ENCODE measurements at places on chromosomes 1 and 21.

DNA sequence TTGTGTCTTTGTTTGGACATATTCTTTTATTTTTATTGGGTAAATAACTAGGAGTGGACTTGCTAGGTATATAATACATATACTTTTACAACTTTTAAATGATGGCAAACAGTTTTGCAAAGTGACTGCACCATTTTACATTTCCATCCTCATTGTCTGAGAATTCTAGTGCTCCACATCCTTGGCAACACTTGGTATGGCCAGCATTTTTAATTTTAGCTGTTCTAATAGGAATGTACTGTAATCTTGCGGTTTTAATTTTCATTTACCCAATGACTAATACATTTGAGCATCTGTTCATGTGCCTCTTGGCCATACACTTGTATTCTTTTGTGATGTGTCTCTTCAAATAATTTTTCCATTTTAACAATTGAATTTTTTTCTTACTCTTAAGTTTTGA lies 37.0 kb upstream of the ATP6V1G3 start:
- DNase-seq = no peak

- no peak for DNase-seq
Observed at GRCh38 chr1:165907256-165907857, 79.9 kb downstream of the UCK2 start.

DNA sequence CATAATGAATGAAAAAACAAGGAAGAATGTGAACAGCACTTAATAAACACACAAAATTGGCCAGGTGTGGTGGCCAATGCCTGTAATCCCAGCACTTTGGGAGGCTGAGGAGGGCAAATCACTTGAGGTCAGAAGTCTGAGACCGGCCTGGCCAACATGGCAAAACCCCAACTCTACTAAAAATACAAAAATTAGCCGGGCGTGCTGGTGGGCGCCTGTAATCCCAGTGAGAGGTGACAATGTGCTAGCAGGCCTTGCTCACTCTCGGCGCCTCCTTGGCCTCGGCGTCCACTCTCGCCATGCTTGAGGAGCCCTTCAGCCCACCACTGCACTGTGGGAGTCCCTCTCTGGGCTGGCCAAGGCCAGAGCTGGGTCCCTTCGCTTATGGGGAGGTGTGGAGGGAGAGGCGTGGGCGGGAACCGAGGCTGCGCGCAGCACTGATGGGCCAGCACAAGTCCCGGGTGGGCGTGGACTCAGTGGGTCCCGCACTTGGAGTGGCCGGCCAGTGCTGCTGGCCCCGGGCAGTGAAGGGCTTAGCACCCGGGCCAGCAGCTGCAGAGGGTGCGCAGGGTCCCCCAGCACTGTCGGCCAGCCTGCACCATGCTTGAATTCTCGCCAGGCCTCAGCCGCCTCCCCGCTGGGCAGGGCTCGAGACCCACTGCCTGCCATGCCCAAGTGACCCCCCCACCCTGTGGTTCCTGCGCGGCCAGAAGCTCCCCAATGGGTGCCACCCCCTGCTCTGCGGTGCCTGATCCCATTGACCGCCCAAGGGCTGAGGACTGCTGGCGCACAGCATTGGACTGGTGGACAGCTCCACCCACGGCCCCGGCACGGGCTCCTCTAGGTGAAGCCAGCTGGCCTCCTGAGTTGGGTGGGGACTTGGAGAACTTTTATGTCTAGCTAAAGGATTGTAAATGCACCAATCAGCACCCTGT lies 30.6 kb upstream of the ATG4C start:
- DNase-seq = no peak

GRCh38 chr1:151314137-151314875 lies 12.9 kb downstream of the PI4KB start:
- no peak for DNase-seq

GRCh38 chr1:104212239-104212638 lies 462.5 kb downstream of the AMY1C start:
- DNase-seq = no peak

DNA sequence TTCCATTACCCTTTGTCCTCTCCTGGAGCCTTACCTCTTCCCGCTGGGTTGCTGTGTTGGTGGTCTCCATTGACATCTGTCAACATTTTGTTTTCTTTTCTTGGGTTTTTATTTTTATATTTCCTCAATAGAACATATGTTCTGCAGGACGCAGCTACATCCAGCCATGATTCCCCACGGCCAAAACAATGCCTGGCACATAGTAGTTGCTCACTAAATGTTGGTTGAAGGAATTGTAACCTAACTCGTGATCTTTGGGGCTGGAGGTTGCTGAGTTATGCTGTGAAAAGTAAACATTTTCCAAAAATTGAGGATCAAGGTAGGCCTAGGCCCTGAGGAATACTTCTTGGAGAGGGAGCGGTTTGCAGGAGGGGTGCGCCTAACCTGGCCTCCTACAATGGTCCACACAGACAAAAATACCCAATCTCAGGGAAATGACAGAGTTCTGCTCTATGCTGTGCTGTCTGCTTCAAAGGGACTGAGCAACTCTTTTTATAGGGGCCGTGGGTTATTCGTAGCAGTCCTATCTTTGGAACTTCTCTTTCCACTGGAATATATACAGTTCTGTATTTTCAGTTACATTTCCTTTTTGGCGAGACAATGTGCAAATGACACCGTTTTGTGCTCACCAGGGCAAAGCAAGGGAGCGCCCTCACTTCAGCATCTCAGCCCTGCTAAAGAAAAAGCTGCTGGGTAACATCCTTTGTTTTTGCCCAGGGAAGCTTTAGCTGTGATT lies 1.4 kb downstream of the PDPN start:
- DNase-seq = no peak

- no peak for DNase-seq
Observed at GRCh38 chr1:88327391-88328267, 356.4 kb upstream of the PKN2 start.

GRCh38 chr21:46250146-46250725 lies 21.7 kb upstream of the LSS start:
- DNase-seq = no peak

DNA sequence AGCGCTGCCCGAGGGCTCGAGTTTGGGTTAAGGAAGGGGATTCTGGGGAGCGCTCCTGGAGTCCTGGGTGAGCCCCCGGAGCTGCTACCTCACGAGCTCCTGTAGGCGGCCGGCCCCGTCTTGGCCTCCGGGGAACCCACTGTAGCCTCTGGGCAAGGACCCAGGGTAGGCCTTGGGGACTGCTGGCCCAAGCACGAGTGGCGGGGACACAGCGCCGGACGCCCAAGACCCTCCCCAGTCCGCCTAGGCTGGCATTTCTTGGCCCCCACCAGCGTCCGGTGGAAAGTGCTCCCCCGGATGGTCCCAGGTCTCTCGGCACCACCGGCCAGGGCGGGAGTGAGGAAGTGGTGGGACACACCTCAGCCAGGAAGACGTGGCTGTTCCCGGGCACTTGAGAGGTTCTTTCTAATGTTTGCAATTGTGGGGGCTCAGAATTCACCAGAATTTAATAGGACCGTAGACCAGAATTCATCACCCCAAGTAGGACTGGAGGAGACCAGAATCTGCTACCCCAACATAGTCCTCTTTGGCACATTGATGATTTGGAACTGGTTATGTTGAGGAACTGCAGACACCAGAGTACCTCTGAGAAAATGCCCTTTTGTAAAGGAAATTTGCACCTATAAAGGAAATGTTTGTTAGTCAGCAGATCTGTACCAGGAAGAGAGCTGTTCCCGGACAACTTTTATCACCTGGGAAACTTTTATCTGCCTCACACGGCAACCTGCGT lies 622 bp upstream of the TMPRSS2 start:
- no peak for DNase-seq

DNA sequence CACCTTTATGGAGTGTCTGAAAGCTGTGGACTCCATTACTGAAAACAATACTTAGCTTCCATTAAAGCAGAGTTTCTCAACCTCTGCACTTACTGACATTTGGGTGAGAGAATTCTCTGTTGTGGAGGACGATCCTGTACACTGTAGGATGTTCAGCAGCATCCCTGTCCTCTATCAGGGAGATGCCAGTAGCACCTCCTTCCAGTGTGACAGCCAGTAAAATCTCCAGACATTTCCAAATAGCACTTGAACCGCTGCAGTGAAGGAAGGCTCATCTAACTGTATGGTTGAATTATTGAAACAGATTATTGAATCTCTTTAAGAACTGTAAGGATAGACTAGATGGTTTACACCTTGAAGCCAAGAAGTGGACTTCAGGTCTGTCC lies 3.1 kb downstream of the PRDM2 start:
- DNase-seq = no peak
